ENCODE measurements at places on chromosomes 1 and 21.

DNA sequence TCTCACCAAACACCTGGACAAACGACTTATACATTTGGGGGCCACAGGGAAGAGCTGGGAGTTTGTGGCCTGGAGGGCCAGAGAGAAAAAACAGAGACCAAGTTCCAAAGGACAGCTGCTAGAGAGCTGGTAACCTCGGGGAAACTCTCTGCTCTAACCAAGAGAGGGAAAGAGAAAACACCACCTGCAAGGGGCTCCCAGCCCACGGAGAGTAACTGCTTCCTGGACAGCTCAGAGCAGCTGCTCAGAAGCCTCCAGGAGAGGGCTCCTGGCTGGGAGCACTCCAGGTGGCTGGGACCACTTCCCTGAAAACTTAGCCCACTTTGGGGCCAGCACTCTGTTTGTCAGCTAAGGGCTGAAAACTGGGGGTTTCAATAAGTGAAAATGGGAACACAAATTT lies 154.8 kb upstream of the GRIK3 start:
- no peak for DNase-seq

GRCh38 chr1:207155028-207155427 lies 51.0 kb downstream of the C4BPA start:
- DNase-seq = no peak

GRCh38 chr1:100921110-100921706 lies 25.3 kb downstream of the SLC30A7 start:
- DNase-seq = peak; percentile 8

- no peak for DNase-seq
Measured at GRCh38 chr21:46172863-46173528, 11.3 kb downstream of the SPATC1L start.

DNA sequence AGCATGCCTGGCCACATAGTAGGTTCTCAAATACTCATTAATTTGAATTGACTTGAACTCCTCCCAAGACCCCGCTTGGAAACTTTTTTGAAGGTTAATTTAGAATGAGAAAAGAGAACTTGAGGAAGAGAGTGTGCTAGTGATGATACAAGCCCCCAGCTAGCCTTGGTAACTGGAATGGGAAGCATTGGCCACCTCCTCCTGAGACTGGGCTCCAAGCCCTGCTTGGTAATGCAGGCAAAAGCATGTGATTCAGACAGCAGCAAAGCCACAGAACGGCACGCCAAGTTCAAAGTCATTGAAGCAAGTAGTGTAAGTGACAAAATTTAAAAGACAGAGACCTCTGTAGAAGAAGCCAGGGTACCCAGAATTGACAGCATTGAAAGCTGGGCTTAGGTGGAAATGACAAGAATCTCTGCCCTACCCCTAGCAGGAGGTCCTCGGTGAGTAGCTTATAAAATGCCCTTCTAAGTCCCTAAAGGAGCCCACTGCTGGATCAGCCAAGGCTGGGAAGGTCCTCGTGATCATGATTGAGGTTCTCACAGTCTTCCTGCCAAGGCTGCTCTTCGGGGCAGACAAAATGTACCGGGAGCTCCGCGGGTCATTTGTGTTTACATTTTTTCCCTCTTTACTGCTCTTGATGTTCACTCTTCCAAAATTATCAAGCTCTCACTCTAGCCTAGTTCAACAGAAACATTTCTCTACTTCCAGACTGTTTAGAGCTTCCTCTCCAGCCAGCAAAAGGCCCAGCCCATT lies 99.4 kb downstream of the TSEN15 start:
- DNase-seq = no peak

- no peak for DNase-seq
Measured at GRCh38 chr1:169885207-169885606, 8.5 kb downstream of the SCYL3 start.

DNA sequence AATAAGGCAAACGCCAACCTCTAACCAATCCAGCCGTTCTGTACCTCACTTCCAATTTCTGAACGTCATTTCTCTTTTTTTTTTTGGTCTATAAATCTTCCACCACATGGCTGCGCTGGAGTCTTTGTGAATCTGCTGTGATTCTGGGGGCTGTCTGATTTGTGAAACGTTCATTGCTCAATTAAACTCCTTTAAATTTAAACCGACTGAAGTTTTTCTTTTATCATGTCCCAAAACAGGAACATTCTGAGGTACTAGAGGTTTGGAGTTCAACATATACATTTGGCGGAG lies 65.5 kb upstream of the BACH1 start:
- DNase-seq = no peak

- no peak for DNase-seq
Measured at GRCh38 chr1:172894349-172895049, 156.2 kb downstream of the TNFSF18 start.

DNA sequence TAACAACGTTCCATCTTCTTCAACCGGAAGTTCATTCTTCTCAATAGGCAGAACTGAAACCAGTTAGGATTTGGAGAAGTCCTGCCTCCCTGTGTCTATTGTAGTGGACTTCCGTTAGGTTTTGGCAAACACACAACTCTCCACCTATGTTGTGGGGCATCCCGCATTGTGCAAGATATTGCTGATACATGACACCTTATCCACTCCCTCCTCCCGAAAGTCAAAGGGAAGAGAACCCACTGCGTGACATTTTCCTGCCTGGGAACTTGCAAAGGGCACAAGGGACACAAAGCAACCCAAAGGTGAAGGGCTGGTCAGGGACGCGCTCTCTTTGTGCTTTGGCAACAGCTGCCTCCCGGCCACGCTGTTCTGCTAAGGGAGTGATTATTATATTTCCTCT lies 164.8 kb downstream of the TPR start:
- no peak for DNase-seq

DNA sequence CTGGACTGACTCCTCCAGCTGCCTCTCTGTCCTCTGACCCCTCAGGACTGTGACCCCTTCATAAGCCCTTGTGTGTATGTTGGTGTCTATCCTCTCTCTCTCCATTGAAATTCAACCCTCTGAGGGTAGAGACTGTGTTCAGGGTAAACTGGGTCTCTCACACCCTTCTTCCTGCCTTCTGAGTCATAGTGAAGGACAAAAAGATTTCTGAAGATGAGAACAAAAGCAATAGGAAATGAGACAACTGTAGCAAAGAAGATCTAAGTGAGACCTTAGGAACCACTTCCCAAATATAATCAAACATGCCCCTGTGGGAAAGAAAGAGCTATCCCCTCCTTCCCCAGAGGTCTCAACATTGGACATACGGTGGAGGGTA lies 16.9 kb downstream of the NUAK2 start:
- DNase-seq = no peak

DNA sequence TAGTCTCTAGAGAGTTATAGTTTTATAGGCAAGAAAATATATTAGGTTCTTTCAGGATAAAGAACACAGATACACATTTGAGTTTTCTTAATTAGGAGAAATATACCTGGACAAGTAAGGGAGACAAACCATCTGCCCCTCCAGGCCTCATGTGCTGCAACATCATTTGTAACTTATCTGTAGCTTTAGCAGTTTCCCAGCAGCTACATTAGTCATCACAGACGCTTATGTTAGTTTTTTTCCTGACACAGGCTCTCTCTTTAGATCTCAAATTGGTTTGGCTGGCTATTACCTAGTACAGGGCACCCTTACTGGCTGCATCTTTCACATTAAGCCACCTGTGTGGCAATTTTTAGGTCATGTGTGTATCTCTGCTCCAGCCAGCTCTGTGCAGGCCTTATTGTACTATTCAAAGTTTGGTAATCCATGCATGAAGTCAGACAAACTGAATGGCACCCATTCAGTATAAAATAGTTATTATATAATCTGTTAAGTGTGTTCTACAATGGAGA lies 25.9 kb downstream of the GNPAT start:
- no peak for DNase-seq

- DNase-seq = no peak
Measured at GRCh38 chr1:63950023-63950422, 176.2 kb downstream of the ROR1 start.

GRCh38 chr1:231216498-231216897 lies 24.5 kb upstream of the GNPAT start:
- DNase-seq = no peak

GRCh38 chr1:47774986-47775834 lies 222.0 kb downstream of the TRABD2B start:
- DNase-seq = no peak

DNA sequence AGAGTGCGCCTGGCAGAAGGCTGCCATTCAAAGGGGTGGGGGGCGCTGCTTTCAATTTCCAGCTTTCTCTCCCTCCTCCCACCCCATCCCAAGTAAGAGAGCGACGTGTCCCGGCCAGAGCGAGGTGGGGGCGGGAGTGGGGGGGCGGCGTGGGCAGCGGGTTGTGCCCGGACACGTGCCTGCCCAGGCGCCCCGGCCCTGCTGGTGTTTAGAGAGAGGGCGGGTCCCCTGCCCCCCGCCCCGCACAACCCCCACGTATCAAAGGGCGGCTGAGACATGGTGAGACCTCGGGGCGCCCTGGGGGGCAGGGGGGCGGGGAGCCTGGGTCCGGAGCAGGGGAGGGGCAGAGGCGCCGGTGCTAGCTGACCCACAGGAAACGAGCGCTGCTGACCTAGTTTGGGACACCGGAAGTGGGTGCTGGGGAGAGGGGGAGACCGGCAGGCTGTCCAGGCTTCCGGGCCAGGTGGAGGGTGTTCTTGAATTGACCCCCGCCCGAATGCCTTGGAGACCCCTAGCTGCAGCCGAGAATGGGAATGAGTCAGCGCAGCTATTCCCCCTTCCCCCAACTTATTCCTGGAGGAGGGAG lies 1.3 kb downstream of the ZBTB7B start:
- no peak for DNase-seq

- DNase-seq = no peak
Measured at GRCh38 chr1:40308036-40308727, 8.9 kb downstream of the COL9A2 start.

- DNase-seq = no peak
Measured at GRCh38 chr1:11654939-11655808, 497 bp downstream of the FBXO44 start.

DNA sequence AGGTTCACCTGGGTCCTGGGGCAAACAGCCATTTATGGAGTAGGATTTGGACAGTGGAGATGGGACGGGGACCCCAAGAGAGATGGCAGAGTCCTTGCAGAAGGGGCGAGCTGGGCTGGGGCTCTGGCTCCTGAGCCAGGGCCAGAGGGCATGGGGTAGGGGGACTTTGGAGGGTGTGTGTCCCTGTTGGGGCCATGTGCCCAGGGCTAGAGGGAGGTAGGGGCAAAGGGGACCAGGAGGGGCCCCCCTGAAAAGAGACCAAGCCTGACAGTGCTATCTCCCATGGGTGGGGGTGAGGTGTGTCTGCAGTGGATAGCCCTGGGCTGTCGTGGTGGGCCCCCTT lies 92.3 kb downstream of the TRIM11 start:
- no peak for DNase-seq

DNA sequence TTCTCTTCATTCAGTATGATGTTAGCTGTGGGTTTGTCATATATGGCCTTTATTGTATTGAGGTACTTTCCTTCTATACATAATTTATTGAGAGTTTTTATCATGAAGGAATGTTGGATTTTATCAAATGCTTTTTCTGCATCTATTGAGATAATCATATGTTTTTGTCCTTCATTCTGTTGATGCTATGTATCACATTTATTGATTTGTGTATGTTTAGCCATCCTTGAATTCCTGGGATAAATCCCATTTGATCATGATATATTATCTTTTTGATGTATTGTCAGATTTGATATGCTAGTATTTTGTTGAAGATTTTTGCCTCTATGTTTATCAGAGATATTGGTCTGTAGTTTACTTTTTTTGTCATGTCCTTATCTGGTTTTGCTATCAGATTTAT lies 20.9 kb upstream of the GPR161 start:
- no peak for DNase-seq

GRCh38 chr1:19429611-19430010 lies 55.7 kb downstream of the CAPZB start:
- DNase-seq = no peak

DNA sequence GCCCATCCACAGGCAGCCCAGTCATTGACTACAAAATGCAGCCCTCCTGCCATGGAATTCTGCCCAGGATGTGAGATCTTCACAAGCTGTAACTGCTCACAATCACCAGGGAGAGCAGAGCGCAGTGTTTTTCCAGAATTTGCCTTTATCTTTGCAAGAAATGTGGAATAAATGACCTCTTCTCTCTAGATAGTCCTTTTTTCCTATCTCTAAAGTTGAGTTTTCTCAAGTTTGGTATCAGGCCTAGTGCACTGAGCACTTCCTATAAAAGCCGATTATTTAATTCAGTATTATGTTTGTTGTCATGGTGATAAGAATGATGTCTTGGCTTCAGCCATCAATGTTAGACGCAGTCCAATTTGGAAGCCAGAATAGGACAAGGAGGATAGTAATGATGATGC lies 246.9 kb upstream of the IRF2BP2 start:
- DNase-seq = no peak

- no peak for DNase-seq
Measured at GRCh38 chr1:195202241-195202640, 1406.0 kb downstream of the KCNT2 start.

GRCh38 chr1:93552741-93553455 lies 105.0 kb downstream of the FNBP1L start:
- DNase-seq = no peak

DNA sequence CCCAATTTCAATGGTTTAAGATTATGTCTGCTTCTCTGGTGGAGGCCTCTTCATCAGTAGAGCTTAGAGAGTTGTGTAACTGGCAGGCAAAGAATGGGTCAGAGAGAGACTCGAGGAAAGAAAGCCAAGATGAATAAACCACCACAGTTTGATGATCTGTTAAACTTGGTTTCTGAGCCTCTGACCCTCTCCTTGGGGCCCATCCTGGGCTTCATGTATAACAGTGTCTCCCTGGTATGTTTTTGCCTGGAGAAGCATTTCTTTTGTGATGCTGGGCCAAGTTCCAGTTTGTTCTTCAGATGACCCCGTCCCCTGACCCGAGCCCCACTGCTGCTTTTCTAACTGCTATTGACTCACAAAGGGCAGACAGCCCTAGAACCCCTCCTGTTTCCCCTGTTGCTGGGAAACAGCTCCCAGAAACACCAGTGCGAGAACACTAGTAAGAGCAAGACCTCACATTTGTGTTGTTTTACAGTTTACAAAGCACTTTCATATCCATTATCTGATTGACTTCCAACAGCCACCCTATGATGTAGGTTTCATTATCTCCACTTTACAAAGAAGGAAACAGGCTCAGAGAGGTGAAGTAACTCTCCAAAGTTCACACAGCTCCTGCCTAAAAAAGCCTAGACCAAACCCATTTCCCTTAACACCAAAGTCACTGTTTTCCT lies 9.0 kb downstream of the CD2 start:
- peak; percentile 33 for DNase-seq
